ENCODE measurements at places on chromosomes 6 and 20.

- no peak for DNase-seq
Observed at GRCh38 chr6:142401838-142402237, 100.0 kb downstream of the ADGRG6 start.

DNA sequence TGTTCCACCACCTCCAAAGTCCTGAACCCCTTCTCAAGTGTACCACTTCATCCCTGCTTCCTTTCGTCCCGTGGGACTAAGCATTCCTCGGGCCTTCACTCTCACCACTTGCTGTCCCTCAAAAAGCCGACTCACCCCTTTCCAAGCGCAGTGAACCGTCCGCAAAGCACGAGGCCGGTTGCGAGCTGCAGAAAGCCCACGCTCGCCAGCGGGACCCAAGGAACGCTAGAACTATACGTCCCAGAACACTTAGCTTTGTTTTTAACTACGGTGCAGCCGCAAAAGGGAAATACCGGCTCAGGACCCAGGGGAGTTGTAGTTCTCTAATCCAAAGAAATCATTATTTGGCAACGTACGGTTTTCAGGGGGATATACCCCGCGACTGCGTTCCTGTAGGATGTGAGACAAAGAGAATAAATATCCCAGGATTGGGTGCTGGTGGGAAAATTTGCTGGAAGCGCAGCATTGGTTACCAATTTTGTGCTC, 416 bp upstream of the POLR1H start:
- no peak for DNase-seq

GRCh38 chr6:54291146-54291545, 17.1 kb upstream of the TINAG start:
- DNase-seq = no peak

DNA sequence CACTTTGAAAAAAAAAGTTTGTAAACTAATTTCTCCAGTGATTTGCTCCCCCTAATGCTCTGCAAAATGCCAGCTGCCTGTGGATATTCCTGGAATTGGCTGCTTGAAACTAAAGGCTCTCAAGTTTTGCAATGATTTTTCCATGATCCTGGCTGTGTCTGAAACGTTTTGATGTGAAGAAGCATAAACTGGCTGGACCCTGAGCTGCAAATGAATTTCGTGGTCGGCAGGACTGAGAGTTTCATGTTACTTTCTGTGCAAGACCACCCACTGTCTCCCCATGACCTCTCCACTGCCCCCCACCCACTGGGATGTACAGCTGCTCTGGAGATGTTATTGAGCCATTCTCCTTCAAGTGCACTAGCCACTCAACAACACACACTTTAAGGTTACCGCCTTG, 171.3 kb upstream of the SSTR4 start:
- DNase-seq = no peak

DNA sequence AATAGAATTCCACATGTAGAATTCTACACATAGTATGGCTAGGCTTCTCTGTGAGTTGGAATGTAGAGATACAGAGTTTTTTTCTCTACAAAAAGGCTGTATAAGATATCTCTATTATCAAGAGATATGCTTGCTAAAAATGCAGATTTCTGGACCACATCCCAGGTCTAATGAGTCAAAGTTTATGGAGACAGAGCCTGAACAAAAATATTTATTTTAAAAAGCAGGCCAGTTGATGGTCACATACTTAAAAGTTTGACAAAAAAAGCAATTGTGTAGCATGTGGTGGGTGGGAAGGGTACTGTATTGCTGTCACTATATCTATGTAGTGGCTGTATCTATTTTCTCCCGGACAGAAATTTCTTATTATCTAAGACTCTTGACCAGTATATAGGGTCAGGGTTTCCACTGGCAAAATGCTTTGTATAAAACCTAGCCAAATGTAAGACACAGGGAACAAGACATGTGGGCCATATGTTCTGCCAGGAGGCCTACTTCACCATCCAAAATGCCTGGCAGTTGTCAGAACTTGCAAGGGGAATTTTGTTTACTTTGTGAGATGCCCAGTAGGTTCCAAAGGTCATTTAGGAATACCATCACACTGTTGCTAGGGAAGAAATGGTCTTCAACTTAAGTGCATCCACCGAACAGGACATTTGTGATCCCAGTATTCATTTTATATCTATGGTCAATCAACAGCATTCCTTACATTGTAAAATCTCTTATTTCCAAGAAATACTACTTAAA, 60.6 kb downstream of the SHPRH start:
- no peak for DNase-seq

Data from type B pancreatic cell (in vitro differentiated cells).